ENCODE measurements at places on chromosomes 6 and 20.

GRCh38 chr6:44275749-44276648, 5.7 kb downstream of the TMEM151B start:
- DNase-seq = no peak

DNA sequence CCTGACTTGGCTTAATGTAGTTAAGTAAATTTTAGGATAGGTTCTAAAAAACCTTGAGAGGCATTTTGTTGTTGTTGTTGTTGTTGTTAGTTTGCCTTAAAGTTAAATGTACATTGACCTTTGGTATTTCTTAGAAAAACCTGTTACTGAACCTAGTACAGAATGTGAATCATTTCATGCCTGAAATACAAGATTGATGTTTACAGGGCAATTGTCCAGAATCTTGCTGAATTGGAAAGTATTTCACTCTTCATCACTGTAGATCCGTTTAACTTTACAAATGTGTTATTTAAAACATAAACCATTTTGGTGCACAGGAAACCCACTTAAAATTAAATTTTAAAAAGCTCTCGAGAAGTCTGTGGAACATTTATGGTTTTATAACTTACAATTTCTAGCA, 75.0 kb downstream of the CEP57L1 start:
- no peak for DNase-seq

DNA sequence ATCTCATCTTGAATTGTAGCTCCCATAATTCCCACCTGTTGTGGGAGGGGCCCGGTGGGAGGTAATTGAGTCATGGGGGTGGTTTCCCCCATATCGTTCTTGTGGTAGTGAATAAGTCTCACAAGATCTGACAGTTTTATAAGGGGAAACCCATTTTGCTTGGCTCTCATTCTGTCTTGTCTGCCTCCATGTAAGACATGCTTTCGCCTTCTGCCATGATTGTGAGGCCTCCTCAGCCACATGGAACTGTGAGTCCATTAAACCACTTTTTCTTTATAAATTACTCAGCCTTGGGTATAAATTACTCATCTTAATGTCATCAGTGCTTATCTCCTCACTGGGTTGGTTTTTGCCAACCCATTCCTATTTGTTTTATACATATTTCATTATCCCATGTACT, 142.0 kb upstream of the GMDS start:
- DNase-seq = no peak

DNA sequence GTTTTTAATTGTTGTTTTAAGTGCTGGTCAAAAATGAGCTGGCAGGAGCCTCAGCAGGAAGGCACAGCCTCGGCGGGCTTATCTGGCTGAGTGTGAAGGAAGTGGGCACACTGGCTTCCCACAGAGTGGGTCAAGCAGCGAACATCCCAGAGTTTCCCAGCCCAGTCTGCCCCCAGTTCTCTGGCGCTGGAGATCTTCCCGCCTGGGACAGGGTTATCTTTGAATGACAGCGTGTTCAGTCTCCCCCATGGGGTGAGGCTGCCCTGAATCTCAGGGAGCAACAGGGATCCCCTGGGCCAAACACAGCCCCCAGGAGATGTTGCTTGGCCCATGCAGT, 122.2 kb upstream of the PTPN1 start:
- DNase-seq = no peak

DNA sequence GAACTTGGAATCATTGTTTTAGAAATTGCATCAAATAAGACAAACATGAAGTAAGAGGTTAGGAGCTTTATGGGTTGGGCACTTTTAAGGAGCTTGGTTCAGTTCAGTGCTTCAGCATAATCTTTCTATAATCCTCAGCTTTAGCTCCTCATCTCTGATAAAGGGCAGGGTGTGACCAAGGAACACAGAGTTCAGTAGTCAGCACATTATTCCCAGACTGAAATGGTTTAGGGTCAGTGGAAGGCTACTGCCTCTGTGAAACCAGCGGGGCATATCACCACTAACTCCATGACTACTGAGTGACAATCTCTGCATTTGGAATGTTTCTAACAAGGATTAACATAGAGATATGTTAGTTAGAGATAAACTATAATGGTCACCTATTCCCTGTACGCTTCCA, 36.9 kb downstream of the CRYBG1 start:
- DNase-seq = no peak

- DNase-seq = no peak
These were observed 2.2 kb downstream of the C20orf204 start for GRCh38 chr20:64038224-64038564.

DNA sequence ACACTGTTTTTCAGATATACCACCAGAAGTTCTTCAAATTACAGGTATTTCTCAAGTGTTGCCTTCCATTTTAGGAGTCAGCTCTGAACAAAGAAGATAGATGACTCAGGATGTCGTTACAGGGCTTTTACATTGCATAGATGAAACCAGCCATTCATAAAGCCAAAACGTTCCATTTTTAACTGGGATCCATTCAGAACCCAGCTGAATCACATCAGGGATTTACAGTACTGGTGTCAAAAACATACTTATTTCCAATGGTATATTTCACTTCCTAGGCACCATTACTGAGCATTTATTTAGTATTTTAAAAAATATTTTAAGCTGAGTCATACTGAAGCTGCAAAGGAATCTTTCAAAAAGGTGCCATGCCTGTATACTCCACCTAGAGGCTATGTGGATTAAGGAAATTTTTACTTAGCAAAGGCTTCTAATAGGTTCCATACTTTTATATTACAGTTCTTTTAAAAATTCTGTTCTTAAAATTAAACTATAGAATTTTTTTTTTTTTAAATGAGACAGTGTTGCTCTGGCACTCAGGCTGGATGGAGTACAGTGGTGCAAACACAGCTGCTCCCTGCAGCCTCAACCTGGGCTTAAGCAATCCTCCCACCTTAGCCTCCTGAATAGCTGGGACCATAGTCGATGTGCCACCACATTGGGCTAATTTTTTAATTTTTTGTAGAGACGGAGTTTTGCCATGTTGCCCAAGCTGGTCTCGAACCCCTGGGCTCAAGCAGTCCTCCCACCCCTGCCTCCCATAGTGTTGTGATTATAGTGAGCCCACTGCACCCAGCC, 2.6 kb downstream of the ASF1A start:
- peak; percentile 44 for DNase-seq

DNA sequence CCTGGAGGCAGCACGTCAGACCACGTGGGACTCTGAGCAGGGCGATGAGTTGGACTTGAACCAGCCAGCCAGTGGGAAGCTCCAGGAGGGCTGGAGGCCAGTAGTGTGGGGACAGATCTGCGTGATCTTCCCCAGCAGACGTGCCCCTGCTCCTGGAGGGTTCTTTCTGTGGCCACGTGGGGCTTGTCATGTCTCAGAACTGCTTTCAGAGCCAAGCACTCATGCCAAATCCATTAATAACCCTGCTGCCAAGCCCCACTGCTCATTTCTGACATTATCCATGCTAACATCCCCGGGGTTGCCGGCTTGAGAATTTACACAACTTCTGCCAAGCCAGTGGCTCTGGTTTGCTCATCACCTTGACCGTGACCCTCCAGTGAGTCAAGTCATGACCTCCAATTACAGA, 38.3 kb downstream of the SIRPA start:
- DNase-seq = peak; percentile 62

GRCh38 chr20:32037929-32038328, 14.1 kb upstream of the HCK start:
- no peak for DNase-seq

- DNase-seq = no peak
These were observed 31.1 kb downstream of the ARID1B start for GRCh38 chr6:156808287-156808686.

GRCh38 chr6:163985710-163986109, 571.2 kb downstream of the QKI start:
- DNase-seq = no peak

- no peak for DNase-seq
These were observed 141.7 kb downstream of the TMEM242 start for GRCh38 chr6:157181649-157182048.

DNA sequence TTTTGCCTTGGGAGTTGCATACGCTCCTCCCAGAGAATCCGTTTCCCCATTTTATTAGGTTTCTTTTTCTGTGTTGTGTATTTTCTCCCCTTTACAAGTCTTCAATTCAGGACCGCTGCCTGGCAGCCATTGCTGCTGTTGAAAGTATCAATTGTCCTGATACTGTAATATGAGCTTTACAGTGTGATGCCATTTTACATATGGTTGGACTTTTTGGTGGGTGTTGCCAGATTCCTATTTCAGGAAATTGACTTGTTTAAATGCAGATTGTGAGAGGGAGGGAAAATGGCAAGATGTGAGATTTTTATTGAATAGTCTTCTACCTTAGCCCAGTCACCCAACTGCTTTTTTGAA, 1.2 kb downstream of the PANK2 start:
- peak; percentile 54 for DNase-seq

- DNase-seq = no peak
These were observed 557 bp upstream of the DHX35 start for GRCh38 chr20:38961530-38962043.

GRCh38 chr6:19269341-19269898, 567.8 kb upstream of the ID4 start:
- DNase-seq = no peak

DNA sequence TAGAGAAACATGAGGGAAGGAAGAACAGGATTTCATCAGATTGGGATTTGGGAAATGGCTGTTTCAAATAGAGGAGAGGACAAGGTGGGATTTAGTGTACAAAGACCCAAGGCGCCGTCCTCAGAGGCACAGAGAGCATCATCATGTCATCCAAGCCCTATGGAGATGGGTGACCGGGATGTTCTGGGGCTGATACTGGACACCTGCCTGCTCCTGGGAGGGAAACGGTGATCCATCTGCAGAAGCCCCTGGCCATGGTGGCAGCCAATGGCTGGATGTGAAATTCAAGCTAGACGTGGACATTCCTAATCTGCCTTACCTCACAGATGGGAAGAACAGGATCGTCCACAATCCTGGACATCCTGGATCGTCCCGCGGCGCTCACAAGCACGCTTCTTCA, 12.7 kb downstream of the NKX2-2 start:
- DNase-seq = no peak

DNA sequence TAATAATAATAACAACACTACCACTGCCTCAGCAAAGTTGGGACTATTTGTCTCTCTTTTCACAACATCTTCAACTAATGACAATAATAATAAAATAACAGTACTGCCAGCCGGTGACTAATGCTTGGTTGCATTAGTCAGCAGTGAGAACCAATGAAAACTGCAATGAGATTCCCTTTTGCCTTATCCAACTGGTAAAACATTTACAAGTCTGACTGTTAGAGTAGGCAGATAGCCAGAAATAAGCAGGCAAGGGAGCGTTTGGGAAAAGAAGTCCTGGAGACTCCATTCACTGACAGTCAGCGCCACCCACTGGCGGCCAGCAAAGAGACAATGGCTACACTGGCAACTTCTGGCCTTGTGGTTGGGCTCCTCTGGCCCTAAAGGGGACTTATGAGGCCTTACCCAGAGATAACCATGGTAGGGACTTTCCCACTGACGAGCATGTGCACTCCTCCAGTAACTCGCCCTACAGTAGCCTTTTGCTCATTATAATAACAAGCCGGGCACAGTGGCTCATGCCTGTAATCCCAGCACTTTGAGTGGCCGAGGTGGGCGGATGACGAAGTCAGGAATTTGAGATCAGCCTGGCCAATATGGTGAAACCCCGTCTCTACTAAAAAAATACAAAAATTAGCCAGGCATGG, 3.4 kb upstream of the NSFL1C start:
- DNase-seq = peak; percentile 98

- DNase-seq = no peak
These were observed 141.1 kb upstream of the FOXQ1 start for GRCh38 chr6:1170794-1171193.

- DNase-seq = peak; percentile 32
These were observed 57.9 kb upstream of the MAP7 start for GRCh38 chr6:136607932-136608772.
